Stimulated activated CD4-positive, alpha-beta T cell treated with anti-CD3 and anti-CD28 coated beads, Interleukin-12 subunit alpha, Interleukin-12 subunit beta, amount 100 ng/mL, for 24 hours (primary cell): ENCODE measurements at places on chromosomes 16 and 17.

DNA sequence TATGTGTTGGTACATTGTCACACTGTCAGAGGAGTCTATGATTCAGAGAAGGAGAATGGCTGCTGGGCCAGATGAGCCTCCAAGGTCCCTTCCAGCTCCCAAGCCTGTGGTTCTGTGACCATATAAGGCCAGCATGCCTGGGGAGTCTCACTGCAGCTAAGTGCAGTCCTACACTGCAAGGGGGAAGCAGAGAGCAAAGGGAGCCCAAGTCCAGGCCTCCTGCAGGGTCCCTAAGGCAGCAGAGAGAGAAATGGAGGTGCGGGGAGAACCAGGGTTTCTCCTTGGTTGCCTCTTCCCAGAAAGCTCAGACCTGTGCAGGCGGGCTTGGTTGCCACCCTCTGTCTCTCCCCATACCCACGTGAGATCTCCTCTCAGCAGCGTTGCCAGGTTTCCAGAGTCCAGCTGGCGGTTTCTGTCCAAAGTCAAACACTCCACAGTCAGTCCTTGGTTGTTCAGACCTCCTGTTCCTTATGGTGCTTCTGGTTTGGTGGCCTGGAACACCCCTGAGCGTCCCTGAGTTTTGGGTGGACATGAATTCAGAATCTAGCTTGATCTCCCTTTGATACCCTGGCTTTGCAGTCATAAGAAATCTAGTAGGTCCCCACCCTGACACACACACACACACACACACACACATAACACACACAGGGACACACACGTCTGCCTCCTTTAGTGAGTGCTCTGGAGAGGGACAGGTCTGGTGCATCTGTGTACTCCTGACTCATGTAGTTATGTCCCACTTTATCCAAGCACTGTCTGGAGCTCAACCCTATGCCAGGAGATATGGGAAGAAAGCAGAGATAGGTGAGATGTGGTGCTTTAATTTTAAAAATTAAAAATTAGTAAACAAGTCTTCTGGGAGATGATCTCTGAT is 78.8 kb downstream of the GNAO1 start:
- DNase-seq = no peak

GRCh38 chr17:19333736-19334290 is 28.7 kb downstream of the B9D1 start:
- DNase-seq = no peak

DNA sequence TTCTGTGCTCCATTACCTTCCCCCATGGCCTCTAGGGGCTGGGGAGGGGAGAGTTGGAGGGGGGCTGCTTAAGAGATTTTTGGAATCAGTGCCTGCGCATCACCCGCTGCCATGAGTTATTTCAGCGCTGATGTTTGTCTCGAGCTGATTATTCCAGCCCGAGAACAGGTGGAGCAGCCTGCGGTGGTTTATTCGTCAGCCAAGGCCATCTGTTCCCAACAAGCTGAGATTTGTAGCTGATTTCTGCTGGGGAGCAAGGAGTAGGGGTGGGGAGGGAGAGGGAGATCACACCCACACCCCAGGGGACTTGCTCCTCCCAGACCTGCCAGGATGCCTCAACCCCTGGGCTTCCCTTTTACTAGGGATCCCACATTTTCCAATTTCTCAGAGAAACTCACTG is 23.1 kb downstream of the PIPOX start:
- no peak for DNase-seq

GRCh38 chr17:36629252-36629847 is 28.0 kb downstream of the MRM1 start:
- DNase-seq = peak; percentile 66

DNA sequence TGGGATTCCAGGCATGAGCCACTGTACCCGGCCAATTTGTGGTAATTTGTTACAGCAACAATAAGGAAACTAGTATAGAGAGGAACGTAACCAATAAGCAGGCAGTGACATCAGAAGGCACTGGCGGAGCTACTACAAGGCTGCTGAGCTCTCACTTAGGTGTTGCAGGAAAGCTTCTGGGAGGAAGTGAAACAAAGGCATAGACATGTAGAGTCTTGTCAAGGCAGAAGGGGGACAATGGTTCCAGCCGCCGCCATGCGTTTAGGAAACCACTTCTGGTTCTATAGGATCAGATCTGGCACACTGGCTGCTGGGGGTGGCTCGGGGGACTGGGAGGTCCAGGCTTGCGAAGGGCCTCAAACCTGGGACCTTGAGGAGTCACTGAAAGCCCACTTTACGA is 9.4 kb upstream of the CPSF4L start:
- DNase-seq = no peak

- no peak for DNase-seq
Measured at GRCh38 chr17:75881678-75882454, 3.5 kb upstream of the TRIM47 start.

DNA sequence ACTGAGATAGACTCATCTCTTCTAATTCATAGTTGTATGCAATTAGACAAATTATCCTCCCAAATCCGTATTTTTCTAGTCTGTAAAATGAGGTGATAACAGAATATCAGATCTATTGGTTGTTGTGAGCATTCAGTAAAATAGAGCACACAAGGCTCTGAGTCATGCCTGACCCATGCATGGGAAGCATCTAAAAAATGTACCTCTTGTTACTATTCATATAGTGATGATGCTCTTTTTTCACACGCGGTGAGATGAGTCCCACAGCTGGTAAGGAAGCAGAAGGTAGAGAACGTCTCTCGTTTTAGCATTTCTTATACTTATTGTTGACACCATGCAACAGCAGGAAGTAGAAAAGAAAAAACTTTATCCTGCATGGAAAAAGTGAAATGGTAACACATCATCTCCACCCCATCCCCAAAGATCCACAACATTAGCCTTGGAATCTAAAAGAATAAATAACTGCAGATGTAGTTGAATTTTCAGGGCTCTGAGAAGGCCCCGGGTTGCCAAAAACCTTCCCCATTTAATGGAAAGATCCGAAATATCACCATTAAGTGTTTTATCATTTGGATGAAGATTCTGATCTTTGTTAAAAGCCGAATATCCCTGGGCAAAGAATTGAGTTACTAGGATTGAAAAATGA is 215.6 kb downstream of the TMEM114 start:
- DNase-seq = no peak

GRCh38 chr17:235831-236640 is 54.6 kb upstream of the DOC2B start:
- no peak for DNase-seq

- DNase-seq = peak; percentile 47
Measured at GRCh38 chr17:41835800-41836549, at the start of gene NT5C3B. Gene NT5C3B, minus strand, starts transcription at chr17:41836232. Its CDS starts 39 bp downstream, at chr17:41836193.

DNA sequence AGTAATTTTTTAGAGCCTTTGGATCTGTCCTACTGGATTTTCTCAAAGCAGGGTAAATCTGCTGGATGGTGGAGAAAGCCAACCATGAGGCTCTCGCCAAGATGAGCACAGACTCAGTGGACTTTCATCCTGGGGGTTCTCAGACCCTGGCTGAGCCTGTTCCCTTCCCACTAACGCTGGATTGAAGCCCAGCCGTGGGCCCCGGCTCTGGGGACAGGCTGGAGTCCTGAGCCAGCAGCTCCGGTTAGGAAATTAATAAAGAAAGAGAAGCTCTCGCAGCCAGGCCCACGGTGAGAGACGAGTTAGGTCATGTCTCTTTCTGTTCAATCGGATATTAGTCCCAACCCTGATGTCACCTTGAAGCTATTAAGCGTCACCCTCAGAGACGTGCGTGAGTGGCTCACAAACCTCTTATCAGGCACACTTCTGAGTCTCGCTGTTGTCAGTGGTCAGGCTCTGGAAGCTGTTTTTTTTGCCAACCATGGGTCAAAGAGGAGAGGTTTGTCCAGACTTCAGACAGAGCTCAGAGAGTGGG is 27.1 kb downstream of the MEOX1 start:
- DNase-seq = no peak

- peak; percentile 31 for DNase-seq
Measured at GRCh38 chr16:81696961-81697615, 82.0 kb upstream of the PLCG2 start.

DNA sequence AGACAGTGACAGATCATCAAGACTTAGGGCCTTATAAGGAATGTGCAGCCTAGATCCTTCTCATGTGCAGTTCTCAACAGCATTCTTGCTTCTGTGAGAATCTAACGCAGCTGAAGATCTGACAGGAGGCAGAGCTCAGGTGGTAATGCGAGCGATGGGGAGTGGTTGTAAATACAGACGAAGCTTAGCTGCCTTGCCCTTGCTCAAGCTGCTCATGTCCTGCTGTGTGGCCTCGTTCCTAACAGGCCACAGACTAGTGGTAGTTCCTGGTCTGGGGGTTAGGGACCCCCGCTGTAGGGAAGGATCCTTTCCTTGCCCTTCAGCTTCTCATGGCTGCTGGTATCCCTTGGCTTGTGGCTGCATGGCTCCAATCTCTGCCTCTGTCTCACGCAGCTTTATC is 10.3 kb upstream of the NTN1 start:
- DNase-seq = no peak

GRCh38 chr16:2469399-2470233 is 1.5 kb upstream of the NTN3 start:
- no peak for DNase-seq

DNA sequence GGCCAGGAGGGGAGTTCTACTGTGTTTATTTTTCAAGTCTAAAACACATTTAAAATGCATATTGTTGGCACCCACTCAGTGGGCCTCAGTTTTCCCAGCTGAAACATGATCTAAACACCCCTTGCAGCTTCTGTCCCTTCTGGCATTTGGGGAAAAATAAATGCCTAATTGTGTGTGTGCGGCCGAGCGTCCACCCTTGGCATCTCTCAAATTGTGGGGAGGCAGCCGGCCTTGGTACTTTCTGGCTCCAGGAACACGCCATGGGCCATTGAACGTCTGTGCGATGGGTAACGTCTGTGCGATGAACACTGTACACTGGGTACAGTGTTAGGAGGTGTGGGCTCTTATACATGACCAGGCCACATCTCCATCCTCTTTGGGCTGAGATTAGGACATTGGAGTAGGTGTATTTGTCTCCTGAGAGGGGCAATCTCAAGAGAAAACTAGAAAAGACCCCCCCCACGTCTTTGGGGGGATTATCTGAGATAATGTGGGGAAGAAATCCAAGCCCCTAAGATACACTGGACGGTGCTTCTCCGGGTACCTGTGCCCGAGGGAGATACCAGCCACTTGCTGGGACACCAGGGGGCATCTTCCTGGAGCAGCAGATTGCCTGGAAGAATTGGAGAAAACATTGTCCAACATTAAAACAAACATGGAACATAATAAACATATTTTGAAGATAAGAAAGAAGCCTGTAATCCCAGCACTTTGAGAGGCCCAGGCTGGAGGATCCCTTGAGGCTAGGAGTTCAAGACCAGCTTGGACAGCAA is 54.9 kb downstream of the RAB11FIP4 start:
- no peak for DNase-seq

- DNase-seq = no peak
Measured at GRCh38 chr17:44287651-44288050, 19.7 kb upstream of the SLC4A1 start.

DNA sequence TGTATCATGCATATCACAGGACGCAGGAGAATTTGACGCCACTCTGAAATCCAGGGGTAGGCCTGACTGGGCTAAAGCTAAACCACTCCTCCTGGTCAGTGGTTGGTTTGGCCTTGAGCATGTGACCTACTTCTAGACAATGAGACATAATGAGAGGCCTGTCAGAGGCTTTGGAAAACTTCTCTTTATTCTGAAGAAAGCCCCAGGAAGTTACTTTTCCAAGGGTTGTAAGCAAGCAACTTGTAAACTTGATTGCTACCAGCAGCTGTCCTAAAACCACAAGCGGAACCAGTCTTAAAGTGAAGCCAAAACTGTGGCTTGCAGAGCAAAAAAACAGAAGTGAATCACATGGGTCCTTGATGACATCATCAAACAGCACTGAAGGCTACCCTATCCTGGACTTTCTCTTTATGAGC is 138.2 kb upstream of the COX10 start:
- no peak for DNase-seq

GRCh38 chr16:79269211-79269863 is 331.2 kb downstream of the MAF start:
- DNase-seq = peak; percentile 73

GRCh38 chr16:19703172-19703889 is 14.7 kb downstream of the KNOP1 start:
- no peak for DNase-seq

GRCh38 chr17:68011199-68011665 is 15.0 kb upstream of the C17orf58 start:
- no peak for DNase-seq

- DNase-seq = no peak
Measured at GRCh38 chr17:70120425-70120824, 45.4 kb downstream of the KCNJ16 start.

- DNase-seq = no peak
Measured at GRCh38 chr16:21654466-21654865, 2.1 kb upstream of the IGSF6 start.

DNA sequence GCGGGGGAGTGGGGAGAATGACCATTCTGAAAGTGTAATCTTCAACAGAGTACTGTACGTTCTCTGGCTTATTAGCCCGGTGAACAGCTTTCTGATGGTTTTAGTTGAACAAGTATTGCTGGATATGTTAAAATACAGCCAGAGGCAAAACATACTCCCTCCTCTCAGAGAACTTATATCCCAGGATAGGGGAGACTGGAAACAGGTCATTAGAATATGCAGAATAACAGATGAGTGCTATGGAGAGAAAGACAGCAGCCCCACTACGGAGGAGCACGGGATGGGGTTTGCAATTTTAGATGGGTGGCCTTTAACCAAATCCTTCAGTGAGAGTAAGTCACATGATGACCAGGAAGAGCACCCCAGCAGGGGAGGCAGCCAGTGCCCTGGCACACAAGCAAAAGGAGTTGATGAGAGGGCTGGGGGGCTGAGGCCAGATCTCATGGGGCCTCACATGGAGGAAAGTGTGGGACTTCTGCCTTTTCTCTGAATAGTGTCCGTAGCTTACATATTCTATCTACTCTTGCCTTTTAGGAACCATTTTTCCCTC is 43.1 kb upstream of the SEC14L1 start:
- DNase-seq = no peak

GRCh38 chr16:1487395-1488053 is 1.2 kb downstream of the PTX4 start:
- DNase-seq = no peak

DNA sequence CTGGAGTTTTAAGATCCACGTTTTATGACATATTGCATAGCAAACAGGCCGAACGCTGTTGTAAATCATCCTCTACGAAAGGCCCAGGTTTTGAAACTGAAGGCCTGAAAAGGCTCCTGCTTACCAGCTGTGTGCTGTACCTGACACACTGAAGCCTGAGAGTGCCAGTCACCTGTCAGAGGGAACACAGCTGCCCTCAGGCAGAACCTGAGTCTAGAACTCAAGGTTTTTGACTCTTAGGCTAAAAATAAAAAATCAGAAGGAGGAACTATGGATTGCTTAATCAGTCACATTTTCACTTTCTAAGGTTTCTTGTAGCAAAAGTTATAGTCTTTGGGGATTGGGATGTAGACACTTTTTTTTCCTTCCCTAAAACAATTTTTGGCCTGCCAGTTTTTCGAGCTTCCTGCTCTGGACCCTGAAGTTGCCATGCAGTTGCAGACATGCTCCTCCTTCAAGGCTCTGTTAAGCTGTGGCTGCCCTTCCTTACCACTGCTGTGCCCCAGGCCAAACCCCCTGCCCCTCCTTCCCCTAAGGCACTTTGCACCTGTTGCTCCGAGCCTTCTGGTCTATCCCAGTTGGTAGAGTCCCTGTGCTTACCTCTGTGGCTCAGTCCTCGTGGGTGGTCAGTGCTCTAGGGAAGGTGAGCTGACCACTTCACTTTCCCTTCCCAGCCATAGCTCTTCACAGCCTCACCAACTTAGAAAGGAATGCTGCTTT is 56.6 kb downstream of the TENT4B start:
- no peak for DNase-seq
